ENCODE measurements at places on chromosomes 6 and 20.

- no peak for DNase-seq
These were observed 560.4 kb downstream of the CD109 start for GRCh38 chr6:74256381-74256780.

DNA sequence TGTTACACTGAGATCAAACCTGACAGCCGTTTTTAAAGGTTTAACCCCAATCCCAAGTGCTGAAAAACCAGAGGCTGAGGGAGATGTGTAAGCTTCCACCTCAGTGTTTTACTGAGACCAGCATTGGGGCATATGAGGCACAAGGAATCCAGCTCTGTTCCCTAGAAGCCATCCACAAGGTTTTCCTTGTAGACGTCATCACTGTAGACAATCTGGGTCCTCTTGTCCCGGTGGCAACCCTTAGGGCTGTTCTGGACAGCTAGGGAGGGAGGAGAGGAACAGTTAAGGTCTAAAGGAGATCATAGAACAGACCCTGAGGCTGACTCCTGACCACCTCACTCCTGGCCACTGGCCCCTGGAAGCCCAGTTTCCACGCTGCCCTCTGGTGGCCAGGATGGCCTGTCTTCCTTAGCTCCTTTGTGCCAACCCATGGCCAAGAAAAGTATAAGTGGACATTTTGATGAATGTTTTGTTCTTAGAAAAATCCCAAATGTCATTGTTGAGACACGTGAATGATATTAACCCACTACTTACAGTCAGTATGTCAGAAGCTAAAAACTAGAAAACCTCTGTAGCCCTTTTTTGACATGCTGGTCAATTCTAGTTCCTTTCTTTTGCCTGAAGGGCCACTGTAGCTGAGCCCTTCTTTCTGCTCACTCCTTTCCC lies 6.4 kb downstream of the CFB start:
- peak; percentile 53 for DNase-seq

DNA sequence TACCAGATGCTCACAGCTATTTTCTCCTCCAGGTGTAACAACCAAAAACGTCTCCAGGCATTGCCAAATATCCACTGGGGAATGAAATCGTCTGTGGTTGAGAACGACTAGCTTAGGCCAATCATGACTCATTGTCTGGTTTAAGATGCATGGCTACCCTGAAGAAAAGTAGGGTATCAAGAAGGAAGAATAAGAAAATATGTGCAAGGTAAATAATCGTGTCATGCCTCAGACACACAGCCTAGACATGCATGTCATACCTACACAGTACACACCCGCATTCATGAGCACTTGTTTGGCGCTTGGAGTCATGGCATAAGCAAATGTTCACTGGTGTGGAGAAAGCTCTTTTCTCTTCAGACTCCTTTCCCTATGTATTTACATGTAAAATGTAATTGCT lies 745.7 kb downstream of the MAFB start:
- DNase-seq, result no peak

GRCh38 chr6:107871976-107872375 lies 47.9 kb upstream of the SCML4 start:
- DNase-seq, result no peak

- DNase-seq, result peak; percentile 84
These were observed 326.6 kb upstream of the RNF24 start for GRCh38 chr20:4341804-4342485.

DNA sequence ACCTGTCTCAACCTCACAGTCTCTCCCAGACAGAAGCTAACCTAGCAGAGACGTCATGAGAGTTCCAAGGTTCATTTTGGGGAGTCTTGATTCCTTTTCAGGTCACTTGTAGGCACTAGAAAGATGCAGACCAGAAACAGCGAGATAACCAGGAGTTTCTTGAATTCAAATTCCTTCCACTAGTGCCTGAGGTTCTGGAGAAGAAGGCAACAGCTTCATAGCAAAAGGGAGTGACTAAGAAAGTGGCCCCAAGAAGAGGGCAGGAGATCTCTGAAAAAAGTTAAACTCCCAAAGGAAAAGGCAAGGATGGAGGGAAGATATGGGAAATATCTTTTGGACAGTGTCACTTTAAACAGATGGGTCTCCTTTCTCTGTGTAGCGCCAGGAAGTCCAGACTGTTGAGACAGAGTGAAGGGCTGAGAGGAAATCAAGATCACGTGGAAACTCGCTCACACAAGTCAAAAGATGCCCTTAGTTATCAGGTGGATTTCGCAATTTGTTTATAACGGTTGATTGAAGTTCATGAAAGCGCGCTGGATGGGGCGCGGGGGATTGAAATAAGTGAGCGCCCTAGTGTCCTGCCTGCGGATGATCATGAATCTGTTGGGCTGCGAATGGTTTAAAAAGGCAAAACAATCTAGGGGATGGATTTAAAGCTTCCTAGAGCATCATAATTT lies 4.8 kb upstream of the PRSS16 start:
- no peak for DNase-seq

- no peak for DNase-seq
These were observed 949 bp downstream of the KIFC1 start for GRCh38 chr6:33392595-33392948.

DNA sequence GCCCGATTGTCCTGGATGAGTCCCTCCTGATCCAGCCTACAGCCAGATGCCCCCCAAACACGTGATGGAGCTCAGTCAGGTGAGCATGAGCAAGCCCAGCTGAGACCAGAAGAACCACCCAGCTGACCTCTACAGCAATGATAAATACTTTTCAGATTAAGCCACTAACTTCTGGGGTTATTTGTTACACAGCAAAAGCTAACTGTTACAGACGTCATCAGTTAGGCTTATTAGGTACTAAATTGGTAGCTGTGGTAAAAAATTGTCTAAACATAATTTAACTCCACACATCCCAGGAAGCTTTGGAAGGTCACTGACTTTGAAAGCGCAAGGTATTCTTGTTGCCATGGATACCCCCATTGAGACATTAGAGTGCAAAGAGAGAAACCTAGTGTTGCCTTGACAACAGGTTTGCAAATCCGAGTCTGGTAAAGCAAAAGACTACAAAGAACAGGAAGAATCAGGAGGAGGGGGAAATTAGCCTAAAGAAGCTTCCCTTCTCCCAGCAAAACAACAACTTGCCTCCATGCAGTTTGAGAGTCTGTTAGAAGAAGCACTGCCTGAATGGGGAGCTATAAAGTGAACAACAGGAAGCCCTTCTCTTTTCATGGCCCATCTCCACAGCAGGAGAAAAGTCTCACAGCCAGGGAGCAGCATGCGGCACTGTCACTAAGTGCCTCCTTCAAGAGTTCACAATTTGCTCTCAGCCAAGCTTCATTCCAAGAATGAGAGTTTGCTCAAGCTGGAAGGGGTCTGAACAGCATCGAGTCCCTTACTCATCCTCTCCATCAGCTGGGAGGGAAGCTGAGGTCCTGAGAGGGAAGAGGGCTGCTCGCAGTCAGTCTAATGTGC lies 41.7 kb upstream of the ZNF831 start:
- DNase-seq, result no peak

DNA sequence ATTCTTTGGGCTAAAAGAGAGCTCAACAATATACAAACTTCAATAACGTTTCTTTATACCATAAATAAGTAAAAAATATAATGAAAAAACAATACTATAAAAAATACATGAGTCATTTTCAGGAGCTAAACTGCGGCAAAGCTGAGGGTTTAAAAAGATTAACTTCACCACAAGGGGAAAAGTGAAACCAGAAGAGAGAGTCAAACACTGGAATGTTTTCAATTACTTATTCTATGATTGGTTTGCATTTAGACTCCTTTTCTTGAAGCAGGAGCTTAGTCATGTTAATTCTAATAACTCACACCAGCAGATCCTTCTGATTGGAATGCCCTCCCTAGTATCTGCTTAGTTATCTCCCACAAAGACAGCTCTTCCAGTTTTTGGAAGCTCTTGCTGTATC lies 627.3 kb downstream of the UTRN start:
- DNase-seq, result peak; percentile 88

DNA sequence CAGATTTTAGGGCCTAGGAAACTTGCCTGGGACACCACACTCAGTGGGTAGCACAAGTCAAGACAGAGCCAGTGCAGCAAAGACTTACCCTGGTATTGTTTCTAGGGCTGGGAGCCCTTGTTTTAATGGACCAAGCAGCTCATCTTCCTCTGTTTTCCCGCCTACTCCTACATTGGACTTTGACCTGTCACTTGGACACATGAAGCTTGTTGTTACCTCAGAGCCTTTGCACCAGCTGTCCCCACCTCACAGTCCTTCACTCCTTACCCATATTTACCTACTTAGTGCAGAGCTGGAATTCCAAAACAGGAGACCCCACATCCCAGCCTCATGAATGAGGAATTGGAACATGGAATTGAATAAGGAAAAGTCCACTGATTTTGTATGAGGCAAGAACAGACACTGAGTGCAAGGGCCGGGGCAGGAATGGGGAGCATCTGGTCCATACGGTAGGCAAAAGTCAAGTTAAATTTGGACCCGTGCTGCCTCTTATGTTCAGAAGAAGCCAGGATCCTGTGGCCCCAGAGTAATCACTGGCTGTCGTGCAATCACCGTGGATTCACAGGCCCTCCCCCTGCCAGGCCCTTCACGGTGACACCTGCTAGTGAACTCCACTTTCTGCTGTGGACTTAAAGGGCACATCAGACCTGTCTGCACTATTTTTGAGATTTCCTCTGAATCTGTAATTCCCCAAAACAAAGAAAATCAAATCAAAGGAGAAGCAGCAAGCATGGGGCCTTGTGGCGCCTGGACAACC lies 236.9 kb upstream of the PMEPA1 start:
- no peak for DNase-seq

- no peak for DNase-seq
These were observed 32.2 kb upstream of the TULP1 start for GRCh38 chr6:35544769-35545361.

DNA sequence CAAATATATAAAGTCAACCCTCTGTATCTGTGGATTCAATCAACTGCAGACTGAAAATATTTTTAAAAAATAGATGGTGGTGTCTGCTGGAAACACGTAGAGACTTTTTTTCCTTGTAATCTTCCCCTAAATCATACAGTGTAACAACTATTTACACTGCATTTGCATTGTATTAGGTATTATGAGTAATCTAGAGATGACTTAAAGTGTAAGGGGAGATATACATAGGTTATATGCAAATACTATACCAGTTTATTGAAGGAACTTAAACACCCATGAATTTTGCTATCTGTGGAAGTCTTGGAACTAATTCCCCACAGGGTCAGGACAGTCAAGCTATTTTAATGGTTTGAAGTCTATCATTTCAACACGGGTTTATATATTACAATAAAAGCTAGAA lies 10.2 kb downstream of the HDAC2 start:
- no peak for DNase-seq

DNA sequence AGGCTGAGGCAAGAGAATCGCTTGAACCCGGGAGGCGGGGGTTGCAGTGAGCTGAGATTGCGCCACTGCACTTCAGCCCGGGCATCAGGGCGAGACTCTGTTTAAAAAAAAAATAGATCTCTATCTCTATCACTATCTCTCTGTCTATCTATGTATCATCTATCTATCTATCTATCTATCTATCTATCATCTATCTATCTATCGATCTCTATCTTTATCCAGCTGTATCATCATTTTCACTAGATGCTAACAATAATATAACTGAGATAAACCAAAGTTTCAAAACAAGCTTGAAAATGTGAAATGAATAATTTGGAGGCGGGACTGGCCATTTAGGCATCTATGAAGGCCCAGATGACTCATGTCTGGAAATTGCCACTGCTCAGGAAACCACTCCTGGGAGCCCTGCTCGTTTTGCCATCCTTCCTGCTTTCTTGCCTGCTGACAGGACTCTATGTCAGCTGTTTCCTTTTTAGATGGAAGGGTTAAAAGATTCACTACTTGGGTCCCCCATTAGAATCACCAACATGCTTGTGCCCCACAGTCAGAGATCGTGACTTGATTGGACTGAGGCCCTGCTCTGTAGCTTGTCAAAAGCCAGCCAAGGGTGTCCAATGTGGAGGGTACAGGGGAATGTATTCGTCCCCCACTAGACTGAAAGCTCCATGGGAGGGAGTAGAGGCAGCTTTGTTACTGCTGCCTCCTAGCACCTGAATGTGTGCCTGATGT lies 61.7 kb downstream of the UTRN start:
- DNase-seq, result peak; percentile 57

DNA sequence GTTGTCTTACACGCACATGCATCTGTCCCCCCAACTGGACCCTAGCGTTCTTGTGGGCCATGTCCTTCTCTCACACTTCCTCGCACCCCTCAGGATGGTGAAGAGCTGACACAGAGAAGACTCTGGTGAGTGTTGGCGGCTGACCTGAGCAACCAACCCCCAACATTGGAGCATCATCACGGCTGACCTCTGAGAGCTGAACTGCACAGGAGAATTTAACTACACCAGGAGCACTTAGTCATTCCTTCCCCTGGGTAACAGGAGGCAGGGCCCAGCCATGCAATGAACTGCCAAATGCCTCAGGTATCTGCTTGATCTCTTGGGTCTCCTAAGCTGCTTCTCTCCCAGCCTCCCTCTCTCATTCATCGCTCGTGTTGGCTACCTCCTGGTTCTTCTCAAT lies 88.5 kb downstream of the PSMG4 start:
- DNase-seq, result no peak

DNA sequence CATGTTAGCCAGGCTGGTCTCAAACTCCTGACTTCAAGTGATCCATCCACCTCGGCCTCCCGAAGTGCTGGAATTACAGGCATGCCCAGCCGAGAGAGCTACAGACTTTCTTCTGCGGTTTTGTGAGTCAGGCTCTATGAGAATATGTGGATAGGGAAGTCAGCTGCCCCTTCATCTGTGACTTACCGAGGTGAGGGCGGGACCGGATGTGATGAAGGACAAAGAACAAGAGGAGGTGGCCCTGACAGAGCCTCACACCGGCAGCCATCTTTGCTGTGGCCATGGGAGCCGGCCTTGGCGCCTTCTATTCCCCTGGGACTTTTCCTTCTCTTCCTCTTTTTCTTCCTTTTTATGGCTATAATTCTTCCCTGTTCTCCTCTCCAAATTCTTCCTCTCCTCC lies 67.0 kb downstream of the IYD start:
- peak; percentile 0 for DNase-seq

- DNase-seq, result no peak
These were observed 24.5 kb upstream of the OR2J2 start for GRCh38 chr6:29146179-29146578.

GRCh38 chr6:106253172-106253571 lies 72.4 kb downstream of the ATG5 start:
- peak; percentile 89 for DNase-seq

GRCh38 chr6:149680503-149680902 lies 32.0 kb upstream of the KATNA1 start:
- DNase-seq, result no peak

DNA sequence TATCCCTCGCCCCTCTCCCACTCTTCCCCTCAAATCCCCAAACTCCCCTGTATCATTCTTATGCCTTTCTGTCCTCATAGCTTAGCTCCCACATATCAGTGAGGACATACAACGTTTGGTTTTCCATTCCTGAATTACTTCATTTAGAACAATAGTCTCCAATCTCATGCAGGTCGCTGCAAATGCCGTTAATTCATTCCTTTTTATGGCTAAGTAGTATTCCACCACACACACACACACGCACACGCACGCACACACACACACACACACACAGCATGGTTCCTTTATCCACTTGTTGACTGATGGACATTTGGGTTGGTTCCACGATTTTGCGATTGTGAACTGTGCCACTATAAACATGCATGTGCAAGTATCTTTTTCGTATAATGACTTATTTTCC lies 112.7 kb downstream of the KIF13A start:
- DNase-seq, result no peak

- DNase-seq, result no peak
These were observed 64.8 kb downstream of the HIVEP2 start for GRCh38 chr6:142880201-142880600.

GRCh38 chr20:48052475-48052835 lies 267.2 kb upstream of the SULF2 start:
- no peak for DNase-seq

- peak; percentile 35 for DNase-seq
These were observed 85.2 kb upstream of the PHACTR3 start for GRCh38 chr20:59518881-59519706.

- no peak for DNase-seq
These were observed 30.5 kb upstream of the SNRPB2 start for GRCh38 chr20:16699293-16699692.

Measured in HFFc6 (cell line).